ENCODE measurements at places on chromosomes 4 and X. TPM values are rescaled to one million over a fixed set of nuclear protein-coding genes. Genes with fewer than 3 reads are reported as not detected.

The EXOC1L gene
- not detected for total RNA-seq

The TMSB15C gene
- total RNA-seq = 0.60 TPM

The BMX gene
- 3.0 TPM for total RNA-seq

The SCFD2 gene
- 27.1 TPM for total RNA-seq

The PNPLA4 gene
- 10.9 TPM for total RNA-seq

The TRIM60 gene
- total RNA-seq = not detected

DNA sequence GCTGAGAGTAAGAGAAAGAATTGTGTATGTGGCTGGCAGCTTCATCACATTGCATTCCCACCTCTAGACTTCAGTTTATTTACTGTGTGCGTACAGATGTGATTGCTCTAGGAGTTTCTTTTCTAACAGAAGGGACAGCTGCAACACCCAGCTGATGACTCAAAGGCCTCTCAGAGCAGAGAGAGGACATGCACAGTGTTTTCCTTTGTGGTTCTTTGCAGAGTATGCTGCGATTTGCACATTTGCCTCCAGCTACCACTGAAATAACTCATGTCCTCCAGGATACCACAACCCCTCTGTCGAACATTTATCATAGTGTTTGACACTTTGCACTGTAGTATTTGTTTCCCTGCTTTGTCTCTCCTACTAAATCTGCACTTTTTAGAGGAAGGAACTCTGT lies 294.1 kb downstream of the STIM2 start:
- no peak for DNase-seq

DNA sequence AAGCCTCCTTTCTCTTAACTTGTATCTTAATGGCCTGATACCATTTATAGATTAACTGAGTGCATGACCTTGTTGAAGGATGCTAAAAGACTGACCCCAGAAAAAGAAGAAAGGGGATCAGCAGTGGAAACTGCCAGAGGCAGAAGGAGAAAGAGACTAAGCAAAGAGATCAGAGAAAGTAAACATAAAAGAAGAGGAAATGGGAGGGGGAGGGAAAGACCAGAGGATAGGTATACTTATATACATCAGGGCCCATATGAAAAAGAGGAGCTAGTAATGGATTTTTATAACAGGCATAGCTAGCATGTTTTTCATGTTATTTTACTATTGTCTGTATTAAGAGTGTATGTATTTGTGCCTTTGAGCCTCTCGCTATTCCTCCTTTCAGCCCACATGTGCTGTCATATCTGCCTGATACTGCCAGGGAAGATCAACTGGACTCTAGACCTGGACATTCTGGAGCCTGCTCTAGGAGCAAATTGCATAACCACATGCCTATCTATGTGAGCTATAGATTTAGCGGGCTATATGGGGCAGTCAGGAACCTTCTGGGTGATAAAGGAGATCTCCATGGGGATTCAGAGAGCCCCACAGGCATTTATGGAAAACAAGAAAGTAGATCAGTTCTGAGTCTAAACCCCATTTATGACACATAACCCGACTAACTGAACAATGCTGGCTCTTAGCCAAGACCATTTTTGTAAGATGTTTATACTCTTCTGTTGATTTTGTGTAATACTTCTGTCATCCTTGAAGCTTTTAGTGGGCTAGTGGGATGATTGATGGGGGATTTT lies 13.4 kb upstream of the SNX12 start:
- no peak for DNase-seq

DNA sequence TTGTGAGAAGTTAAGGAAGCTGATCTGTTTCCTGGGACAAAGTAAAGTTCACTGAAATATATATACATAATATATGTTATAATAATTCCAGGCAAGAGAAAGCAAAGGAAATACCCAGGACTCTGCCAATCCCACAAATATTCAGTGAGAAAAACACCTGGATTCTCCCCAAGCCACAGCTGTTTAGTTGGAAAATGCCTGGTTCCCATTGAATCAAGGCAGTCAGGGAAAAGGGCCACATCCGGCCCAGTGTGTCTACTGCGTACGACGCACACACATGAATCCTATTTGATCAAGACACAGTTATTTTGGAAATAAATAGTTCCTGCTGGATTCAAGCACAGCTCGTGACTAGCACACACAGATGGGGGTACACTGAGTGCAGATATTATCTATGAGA lies 6.3 kb upstream of the DCHS2 start:
- DNase-seq = no peak

DNA sequence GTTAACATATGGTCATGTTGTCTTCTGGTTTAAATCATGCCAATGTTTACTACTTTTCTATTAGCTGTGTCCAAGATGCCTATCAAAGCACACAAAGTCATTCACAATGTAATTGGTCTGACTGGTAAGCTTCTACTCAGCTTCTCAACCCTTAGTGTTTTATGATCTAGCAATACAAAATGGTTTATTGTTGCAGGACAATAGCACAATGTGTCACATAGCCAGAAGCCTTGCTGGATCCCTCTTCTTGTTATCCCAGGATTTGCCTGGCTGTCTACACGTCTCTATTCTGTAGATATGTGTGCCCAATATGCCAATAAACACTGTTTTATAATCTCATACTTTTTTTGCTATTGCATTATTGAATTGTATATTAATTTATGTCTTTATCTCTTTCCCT lies 1111.0 kb upstream of the AGA start:
- DNase-seq = no peak

DNA sequence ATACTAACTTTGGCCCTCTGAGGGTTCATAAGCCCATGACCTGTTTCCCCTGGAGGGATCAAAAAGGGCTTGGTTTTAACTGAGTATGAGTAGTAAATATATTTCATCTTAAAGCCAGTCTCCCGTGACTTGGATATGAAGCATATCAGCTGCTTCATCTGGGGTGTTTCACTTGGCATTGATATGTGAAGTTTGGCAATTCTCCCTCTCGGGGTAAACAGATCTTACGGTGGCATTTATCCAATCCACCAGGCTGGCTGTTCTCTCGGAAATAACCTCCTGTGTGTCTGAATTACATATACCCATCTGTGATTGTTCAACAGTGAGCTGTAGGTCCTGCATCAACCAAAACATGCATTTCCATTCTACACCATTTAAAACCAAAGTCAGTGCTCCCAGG lies 130.7 kb downstream of the ADAM29 start:
- no peak for DNase-seq

DNA sequence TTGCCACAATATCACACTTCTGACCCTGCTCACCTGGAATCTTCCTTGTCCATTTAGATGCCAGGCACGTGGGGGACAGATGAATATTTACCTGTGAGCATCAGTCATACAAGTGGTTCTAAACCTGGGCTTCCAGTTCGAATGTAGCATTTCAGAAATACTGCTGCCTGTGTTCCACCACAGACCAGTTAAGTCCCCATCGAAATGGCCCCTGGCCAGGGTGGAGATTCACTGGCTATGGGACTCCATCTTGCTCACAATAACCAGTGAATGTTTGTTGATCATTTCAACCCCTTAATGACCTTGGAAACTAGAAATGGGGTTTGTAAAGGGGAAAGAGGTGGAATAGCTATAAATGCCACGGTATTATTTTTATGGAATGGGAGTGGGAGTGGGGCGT lies 73.8 kb downstream of the CLDN34 start:
- DNase-seq = no peak

DNA sequence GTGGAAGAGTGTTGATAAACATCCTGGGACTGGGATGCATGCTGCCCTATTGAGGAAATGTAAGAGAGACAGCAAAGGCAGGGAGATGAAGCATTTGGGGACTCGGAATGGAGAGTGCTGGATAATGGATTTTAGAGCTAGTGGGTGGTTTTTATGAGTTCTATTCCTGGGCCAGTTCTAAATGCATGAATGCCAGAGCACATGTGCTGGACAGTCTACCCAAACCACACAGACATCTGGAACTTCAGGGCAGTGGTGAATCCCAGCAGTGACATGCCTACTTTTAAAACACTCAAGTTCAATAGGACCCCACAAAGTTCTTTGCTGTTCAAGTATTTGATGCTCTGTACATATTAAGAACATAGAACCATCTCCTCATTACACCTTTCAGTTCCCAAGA lies 133.9 kb downstream of the CBR4 start:
- no peak for DNase-seq

- DNase-seq = no peak
Measured at GRCh38 chr4:123248085-123248659, 148.4 kb upstream of the SPRY1 start.

DNA sequence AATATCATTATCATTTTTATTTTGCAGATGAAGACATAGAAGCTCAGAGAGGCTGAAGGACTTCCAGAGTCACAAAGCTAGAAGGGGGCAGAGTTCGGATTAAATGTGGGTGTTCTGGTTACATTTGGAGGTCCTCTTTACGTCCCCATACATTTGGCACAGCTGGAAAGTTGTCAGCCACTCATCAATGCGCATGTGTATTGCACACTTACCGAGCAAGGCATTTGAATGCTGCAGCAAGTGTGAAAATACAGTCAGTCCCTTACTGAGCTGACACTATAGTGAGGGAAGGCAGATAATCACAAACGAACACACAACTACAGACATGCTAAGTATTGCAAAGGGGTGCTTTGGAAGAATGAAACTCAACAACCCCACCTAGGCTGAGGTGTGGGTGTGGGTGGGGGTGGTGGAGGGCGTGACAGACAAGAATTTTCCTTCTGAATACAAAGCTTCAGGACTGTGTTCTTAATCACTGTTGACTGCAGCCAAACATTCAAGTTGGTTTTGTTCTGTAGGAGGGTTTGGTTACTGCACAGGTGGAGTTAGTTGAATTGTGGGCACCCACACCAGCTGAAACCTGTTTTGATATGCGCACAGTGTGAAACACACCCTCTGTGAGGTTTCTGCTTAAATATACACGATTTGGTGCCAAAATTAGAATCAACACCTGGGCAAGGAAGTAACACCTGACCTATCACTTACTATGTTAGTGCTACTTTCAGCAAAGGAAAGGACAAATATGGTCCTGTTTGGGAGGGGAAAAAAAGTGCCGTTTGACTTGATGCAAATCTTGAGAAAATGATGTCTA lies 72.4 kb downstream of the COQ2 start:
- DNase-seq = no peak

DNA sequence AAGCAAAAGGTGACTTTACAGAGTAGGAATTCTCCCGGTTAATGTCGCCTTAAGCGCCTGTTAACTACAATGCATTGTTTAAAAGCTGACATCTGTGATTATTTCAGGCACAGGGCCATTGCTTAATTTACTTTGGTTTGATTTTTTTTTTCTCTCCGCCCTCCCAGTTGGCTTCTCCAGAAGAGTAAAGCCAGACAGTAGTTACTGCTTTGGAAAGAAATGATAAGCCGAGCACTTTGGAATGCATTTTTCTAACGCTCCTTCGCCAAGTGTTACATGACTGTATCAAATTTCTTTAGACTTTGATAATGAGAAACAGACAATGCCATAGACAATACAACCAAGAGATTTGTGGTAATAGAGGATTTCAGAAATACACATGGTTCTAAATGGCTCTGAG lies 383.0 kb upstream of the TENM3 start:
- DNase-seq = no peak

DNA sequence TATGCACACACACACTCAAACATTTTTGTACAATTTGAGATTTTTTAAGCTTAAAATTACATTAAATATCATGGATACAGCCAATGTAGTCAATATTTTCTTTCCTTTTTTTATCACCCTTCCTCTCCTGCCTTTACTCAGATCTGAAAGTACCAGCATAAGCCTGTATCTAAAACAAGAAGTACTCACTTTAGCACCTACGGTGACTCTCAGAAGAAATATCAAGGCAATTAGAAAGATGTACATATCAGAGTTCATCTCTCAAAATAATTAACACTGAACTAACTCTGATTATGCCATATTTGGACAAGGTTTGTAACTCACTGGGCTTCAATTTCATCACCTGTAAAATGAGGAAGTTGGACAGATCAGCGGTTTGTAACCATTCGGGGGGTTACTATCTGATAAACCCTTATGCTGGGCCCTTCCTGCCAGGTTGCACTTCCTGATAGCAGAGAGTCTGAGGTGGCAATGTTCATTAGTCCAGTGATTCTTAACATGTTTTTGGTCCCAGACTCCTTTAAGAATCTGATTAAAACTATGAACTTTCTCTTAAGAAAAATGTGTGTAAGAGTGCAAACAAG lies 5.7 kb upstream of the GPR174 start:
- no peak for DNase-seq

DNA sequence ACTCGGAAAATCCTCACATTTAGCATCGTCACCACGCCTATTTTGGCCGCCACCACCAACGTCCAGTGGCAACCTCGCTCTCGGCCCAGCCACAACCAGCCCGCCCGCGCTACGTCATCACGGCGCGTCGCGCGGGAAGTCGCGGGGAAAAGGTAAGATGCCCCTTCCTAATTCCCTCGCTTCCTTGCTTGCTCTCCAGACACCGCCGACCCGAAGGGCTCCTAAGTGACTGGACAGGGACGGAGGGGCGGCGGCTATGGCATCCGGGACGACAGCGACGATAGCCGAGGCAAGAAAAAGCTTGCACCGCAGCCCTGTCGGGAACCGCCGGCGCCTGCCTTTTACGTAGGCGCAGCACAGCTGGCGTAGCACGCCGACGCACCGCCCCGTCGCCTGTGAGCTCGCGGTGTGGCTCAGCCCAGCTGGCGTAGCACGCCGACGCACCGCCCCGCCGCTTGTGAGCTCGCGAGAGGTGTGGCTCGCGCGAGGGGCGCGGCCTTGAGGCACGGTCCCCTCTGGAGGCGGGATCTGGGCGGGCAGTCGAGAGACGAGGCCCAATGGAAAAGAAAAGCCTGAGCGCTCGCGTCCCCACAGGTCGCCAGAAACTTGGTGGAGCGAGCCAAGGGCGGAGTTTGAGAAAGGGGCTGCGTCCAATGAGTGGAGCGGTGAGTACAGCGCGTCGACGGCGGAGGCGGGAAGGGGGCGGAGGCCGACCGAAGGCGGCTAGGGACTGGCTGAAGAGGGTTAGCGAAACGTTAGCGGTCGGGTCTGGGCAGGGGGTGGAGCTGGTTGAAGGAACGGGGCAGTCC lies at the start of gene HDAC6:
Gene HDAC6 (plus strand): TSS at position 788 of the 809 bp plus-strand sequence. CDS start 626 bp downstream, outside the sequence.
- peak; percentile 66 for DNase-seq

DNA sequence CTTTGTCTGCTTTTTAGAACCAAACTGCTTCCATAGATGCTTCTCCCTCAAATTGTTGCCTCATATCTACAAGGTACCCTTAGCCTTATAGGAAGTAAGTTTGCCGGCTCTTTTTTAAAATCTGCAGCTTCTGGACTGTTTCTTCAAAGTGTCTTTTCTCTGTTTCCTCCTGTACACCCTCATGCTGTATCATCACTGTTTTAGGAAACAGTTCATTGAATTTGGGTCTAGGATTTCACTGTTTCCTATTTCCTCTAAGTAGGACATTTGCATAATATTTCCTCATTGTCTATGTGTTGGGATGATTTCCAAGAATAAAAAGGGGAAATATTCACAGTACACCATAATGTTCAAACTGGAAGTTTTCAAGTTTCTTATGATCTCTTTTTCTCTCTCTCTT lies 43.0 kb downstream of the BANK1 start:
- DNase-seq = no peak

GRCh38 chrX:153924149-153924861 lies 1.8 kb downstream of the ARHGAP4 start:
- DNase-seq = no peak
